Occipital lobe (tissue), 3 donors: ENCODE measurements at places on chromosomes 1 and 21. TPM values are rescaled to one million over a fixed set of nuclear protein-coding genes. Genes with fewer than 3 reads are reported as not detected.

GRCh38 chr1:230599926-230600656 lies 42.2 kb upstream of the COG2 start:
- no peak for DNase-seq

- DNase-seq = no peak
Measured at GRCh38 chr21:21463456-21463855, 465.2 kb downstream of the NCAM2 start.

RHCE gene
- not detected for total RNA-seq

DNA sequence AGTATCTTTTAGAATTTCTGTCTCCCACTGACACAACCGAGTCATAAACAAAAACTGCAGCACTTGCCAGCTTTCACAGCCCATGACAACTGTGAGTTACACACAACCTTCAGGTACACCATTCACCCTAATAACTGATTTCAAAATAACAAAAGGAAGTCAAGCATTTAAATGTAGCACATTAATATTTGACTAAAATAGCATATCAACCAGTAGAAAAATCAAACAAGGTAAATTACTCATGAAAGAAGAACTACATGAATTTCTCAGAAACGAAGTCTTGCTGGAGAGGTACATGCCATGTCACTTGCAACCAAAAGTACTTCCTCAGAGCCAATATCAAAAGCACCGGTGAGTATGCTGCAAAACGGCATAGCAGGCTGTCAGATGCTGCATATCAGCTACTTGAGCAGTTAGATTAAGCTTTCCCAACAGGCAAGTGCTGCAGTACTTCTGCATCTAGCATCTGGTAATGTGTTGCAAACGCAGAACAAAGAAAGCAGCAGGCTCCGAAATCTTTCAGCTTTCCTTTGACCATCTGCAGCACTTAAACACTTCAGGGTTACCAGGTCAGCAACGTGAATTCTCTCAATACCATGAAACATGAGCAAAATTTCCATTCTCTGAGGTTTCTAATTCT lies 223.2 kb downstream of the SMYD3 start:
- DNase-seq = no peak

GRCh38 chr1:98897479-98897878 lies 107.2 kb downstream of the PLPPR5 start:
- DNase-seq = no peak
